ENCODE measurements at places on chromosomes 6 and 20.

DNA sequence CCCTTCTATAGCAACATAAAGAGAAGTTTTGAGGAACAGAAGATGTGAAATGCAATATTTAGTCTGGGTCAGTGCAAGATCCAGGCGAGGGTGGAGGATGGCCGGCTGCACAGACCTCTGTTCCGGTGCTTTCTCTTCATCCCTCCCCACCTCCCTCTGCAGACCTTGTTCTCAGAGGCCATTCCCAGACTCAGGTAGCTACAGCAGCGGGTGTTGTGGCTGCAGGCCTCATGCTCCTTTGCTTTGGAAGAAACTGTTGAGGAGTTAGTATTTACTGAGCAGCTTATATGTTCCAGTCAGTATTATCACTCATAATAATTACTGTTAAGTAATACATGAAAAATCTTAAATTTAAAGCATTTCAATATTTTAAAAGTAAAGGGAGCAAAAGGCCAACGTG is 1.7 kb downstream of the BTN3A3 start:
- DNase-seq, result no peak

- no peak for DNase-seq
Measured at GRCh38 chr20:43415661-43416430, 41.9 kb upstream of the SRSF6 start.

DNA sequence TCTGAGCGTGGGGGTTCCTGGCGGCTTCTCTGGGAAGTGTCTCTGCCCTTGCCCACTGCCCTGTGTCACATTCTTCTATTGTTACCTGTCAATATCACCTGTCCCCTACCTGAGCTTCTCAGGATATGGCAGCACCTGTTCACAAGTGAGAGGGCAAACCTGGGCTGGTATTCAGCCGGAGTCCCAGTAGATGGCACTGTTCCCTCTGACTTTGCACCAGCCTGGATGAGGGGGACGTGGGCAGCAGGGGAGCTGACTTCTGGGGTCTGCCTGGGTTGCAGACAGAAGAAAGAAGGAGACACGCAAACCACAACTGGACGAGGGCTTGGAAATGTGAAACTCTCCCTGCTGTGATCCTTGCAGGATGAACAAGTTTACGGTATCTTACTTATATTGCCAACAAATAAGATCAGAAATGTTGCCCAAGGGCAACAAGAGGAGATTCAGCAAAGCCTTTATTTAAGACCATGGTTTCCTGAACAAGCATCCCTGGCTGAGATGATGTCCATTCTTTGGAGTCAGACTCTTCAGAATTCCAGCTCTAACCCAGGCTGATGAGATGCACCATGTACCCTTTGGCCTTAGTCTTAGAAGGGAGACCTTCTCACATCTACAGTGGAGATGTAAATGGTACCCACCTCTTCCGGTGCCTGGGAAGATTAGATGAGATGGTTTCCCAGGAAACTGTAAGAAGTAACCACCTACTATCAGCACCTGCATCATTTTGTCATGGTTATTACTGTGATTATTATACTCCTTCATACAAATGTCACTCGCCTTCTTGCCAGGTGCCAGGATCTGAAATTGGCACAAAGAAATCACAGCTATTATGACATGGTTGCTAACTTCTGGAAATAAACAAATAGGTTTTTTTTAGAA is 400.0 kb upstream of the CDH4 start:
- no peak for DNase-seq

- DNase-seq, result no peak
Measured at GRCh38 chr6:136333824-136334464, 44.3 kb upstream of the BCLAF1 start.

DNA sequence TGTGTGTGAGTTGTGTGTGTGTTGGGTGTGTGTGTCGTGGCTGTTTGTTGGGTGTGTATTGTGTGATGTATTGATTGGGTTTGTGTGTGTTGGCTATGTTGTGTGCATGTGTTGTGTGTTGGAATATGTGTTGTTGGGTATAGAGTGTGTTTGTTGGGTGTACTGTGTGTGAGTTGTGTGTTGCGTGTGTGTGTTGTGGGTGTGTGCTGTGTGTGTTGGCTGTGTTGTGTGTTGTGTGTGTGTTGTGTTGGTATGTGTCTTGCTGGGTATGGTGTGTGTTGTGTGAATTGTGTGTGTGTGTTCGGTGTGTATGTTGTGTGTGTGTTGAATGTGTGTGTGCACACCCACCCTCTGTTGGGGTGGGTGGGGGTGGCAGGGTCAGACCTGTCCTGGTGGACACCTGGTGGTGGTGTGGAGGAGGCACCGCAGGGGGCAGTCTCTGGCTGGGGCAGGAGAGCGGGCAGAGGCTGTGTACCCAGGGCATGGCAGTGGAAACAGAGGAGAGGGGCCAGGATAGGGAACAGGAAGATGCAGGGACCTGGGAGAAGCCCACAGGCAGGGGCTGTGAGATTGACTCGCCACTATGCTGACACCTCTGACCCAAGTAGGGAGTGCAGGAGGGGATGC is 25.5 kb upstream of the PXDC1 start:
- no peak for DNase-seq

- DNase-seq, result no peak
Measured at GRCh38 chr6:79625746-79626145, 5.4 kb upstream of the SH3BGRL2 start.

GRCh38 chr20:24459733-24460132 is 9.7 kb upstream of the SYNDIG1 start:
- DNase-seq, result no peak
